CD4-positive, alpha-beta T cell treated with Interleukin-4 for 1 hour (primary cell): ENCODE measurements at places on chromosomes 6 and 20.
A peak's percentile ranks its signal among the peaks of the same experiment; 100 is the strongest.

GRCh38 chr6:130381459-130382380, 15.9 kb downstream of the TMEM200A start:
- peak; percentile 30 for DNase-seq

DNA sequence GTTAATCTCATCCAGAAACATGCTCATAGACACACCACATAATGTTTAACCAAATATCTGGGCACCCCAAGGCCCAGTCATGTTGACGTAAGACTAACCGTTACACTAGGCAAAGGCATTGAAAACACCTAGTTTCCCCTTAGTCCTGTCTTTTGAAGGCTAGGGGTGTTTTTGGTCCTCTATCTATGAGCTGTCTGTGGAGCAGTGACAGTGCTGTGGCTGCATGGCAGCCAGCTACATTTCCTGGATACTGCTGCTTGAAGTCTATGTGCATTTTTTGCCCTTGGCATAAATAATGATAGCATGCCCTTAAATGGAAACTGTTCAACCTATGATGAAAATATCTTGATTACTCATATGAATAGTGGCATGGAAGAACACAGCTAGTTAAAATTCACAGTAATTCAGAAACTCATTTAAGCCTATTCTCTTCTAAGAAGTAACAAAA, 18.6 kb downstream of the FARS2 start:
- DNase-seq, result peak; percentile 30

DNA sequence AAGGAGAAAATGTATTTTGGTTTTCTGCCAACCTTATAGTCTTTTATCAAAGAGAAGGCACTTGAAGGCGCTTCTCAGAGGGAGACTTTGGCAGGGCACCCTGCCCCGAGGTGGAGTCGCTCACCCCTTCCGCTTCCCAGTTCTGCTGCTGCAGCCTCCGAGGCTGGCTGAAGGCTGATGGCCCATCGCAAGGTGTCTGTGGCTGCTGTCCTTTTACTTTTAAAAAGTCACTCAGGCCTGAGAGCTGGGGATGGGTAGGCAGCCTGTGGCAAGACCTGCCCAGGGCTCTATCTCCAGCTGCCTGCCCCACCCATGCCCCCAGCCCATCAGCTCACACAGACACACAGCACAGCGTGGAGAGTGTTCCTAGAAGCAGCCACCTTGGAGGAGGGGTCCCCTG, 206.6 kb upstream of the CST7 start:
- no peak for DNase-seq

DNA sequence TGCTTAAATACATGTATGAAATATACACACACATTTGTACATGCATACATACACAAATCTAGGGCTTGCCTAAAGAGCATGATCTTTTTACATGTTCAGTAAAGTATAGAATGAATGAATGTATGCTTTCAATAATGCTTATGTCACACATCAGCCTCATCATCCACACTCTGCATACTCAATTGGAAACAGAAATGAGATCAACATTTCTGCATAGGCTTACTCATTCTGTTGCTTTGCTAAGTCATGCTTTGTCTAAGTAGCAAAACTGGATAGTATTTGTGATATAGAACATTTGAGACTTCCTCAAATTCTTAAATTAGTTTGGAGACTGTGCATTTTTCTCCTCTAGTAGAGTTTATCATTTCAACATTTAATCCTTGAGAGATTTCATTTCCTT, 343.3 kb downstream of the ADGRB3 start:
- DNase-seq, result no peak

DNA sequence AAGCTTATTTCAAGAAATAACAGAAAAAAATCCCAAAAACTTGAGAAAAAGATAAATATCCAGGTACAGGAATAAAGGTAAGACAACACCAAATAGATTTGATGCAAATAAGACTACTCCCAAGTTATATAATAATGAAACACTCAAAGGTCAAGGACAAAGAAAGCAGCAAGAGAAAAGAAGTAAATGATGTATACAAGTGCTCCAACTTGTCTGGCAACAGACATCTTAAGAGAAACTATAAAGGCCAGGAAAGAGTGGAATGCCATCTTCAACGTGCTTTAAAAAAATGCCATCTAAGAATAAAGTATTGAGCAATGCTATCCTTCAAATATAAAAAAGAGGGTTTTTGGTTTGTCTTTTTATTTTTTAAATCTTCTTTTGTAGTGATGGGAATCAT, 54.2 kb downstream of the REV3L start:
- no peak for DNase-seq

- no peak for DNase-seq
These were observed 100.6 kb downstream of the CRYBG1 start for GRCh38 chr6:106461084-106461483.
